ENCODE measurements at places on chromosomes 16 and 17.

- no peak for DNase-seq
Observed at GRCh38 chr16:87690911-87691685, 74.7 kb downstream of the KLHDC4 start.

DNA sequence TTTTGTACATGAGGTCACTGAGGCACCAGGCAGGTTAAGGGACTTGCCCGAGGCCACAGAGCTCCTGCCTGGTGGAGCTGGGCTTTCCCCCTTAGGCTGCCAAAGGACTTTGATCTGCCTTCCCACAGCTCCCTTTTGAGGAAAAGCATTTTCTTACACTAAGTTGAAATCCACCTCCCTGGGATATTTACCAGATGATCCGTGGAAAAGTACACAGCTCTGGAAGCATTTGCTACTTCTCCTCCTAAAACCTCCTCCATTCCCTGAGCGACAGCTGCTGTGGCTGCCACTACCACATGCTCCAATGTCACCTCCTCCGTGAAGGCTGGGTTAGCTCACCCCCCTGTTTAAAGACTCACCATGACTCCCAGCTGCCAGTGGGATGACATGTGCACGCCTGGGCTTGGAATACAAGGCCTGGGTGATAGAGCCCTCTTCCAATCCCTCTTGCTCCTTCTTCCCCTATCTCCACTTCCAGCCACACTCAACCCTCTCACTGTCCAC is 1.2 kb upstream of the MPRIP start:
- DNase-seq = peak; percentile 65

DNA sequence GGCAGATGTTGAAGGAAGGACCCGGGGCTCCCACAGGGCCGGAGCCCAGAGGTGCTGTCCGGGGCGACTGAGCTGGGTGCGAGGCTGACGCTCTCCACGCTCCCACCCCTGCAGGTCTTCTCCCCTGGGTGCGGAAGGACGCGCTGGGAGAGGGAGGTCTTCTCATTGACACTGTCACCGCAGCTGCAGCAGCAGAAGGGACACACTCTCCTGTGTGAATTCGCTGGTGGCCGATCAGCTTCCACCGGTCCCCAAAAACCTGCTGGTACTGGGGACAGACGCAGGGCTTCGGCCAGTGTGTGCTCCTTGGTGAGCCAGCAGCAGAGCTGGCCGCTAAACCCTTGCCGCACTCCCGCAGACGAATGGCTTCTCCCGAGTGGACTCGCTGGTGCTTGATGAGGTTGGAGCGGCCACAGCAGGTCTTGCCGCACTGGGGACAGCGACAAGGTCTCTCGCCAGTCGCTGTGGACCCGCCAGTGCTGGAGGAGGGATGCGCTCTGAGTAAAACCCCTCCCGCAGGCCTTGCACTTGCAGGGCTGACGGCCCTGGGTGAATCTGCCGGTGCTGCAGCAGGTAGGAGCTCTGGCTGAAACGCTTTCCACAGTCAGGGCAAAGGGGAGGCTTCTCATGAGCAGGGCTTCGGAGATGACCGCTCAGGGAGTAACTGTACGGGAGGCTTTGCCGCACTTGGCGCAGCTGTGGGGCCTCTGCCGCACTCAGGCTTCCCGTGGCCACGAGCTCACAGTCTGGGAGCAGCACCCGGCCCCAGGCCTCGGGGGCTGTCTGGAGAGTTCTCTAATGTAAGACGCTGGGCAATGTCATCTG is 6.2 kb downstream of the ZNF843 start:
- DNase-seq = no peak

- DNase-seq = peak; percentile 64
Observed at GRCh38 chr17:37490638-37491614, 1.2 kb downstream of the DUSP14 start.

- DNase-seq = no peak
Observed at GRCh38 chr17:9932491-9932890, 27.4 kb upstream of the RCVRN start.

GRCh38 chr17:62049299-62049698 is 15.8 kb downstream of the MED13 start:
- DNase-seq = no peak

DNA sequence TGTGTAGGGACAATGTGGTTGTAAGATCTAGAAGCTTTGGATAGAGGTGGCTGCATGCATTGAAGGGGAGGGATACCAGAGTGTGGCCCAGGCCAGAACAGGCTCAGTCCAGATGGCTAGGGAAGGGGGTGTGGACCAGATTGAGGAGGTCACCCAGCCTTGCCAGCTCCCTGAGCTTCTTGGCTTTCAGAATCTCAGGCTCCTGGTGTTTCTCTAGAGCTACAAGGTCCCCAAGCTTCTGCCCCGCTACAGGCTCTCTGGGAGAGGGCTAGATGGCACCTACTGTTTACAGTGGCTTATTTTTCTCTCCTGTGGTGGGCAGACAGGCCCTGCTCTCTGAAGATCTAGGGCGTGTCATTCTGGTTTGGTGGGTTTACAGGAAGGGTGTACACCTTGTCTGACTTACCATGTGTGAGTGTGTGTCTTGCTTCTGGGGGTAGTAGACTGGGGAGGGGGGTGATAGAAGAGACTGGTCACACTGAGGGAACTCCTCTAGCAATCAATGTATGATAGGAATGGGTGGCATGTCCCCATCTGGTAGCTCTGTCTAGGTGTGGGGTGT is 1.1 kb downstream of the RARA start:
- no peak for DNase-seq

DNA sequence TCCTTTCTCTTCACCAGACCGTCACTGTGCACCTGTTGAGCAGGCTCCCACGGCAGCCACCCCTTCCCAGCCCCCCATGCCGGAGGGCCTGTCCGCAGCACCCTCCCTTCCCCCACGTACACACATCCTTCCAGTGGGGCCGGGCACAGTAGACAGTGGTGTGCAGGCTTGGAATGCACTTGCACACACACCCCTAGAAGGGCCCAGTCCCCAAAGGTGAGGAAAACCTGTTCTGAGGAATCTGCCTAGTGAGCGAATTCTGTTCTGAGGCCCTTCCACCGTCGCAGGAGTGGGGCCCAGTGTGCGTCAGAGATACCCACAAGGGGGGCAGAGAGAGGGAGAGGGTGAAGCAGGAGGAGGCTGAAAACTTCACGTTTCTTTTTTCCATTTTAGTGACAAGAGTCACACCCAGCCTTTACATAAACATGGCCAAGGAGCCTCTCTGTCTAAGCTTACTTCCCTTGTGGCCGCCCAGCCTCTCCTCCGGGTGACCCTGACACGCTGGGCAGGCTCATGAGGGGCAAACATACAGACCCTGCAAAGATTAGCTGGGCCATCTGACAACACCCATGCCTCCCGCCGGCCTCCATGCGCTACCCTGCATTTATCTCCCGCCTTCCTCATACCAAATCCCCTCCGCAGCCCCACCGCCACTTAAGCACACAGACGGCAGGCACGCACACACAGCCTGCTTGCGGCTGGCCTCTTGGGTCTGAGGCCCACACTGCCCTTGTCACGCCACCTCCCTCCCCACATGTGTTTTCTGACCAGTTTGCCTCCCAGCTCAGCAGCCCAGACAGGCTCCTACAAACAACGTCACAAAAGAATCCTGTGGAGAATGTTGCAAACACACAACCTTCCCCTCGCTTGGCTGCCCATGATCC is 1.8 kb downstream of the ZBTB4 start:
- peak; percentile 53 for DNase-seq

DNA sequence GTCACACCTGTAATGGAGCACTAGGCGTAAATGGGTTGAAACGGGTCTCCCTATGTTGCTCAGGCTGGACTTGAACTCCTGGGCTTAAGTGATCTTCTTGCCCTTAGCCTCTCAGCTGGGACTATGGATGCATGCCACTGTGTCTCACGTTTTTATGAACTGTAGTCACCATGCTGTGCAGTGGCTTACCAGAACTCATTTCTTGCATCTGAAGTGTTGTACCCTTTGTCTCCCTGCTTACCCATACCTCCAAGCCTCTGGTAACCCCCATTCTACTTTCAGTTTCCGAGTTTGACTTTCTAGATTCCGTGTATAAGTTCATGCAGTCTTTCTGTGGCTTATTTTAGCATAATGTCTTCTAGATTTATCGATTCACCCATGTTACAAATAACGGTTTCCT is 7.7 kb downstream of the PYCARD start:
- no peak for DNase-seq

GRCh38 chr16:29816694-29817441 is 916 bp downstream of the PAGR1 start:
- peak; percentile 70 for DNase-seq

- DNase-seq = no peak
Observed at GRCh38 chr17:51118330-51119195, 2.1 kb downstream of the SPAG9 start.

DNA sequence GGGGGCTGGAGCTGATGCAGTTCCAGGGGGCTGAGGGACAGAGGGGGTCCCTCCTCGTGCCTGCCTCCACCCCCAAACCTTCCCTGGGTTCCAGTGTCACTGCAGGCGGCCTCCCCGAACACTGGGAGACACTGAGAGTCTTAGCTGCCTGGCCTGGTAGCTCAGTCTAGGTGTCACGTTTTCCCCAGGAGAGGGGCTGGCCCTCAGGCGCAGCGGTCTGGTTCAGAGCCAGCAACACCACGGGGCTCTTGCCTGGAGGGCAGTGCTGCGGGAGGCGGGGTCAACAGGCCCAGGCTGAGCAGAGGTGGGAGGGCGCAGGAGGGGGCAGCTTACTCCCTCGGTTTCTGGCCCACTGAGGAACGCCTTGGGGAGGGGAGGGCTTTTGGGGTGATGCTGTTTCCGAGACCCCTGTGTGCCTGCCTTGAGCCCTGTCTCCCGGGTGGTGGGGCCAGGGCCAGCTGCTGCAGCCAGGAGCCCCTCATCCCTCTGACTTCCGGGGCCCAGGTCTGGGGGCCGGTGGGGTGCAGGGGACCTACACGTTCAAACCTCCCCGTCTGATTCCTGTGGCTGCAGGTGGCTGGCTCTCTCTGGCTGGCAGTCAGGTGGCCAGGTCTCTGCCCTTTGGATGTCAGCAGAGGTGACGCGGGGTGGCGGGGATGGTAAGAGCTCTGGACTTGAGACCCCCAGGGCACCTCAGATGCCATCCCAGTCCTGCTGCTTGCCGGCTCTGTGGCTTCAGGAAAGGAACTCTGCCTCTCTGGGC is 89.3 kb upstream of the GSE1 start:
- peak; percentile 59 for DNase-seq

- DNase-seq = no peak
Observed at GRCh38 chr17:38920374-38921291, 4.8 kb upstream of the LASP1NB start.

DNA sequence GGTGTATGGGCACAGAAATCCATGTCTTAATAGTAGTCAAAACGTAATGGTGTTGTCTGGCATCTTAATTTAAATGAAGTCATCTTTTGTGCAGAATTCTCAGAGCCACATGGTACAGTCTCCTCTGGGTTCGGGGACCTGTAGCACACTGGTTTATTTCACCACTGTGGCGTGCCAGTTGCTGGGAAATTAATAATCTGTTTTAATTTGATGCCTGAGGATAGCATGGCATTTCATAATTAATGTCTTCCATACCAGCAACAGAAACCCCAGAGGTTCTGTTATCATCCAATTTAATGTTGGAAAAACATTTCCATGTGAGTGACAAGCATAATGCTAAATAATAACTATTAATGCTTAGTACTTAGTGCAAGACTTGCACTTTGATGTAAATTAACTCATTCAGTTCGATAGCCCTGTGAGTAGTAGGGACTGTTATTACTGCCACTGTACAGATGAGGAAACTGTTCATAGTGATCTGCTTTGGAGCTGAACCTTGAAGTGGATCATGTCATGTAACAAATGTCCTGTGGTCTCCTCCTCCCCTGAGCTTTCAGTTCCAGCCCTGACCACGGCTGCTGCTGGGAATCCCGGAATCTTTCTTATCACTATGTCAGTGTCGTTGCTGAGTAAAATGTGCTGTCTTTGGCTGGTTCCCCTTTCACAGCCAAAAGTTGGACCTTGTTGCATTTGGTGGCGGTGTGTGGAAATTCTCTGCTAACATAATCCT is 51.2 kb downstream of the SNX29 start:
- no peak for DNase-seq

- no peak for DNase-seq
Observed at GRCh38 chr16:84462296-84463210, 41.9 kb downstream of the MEAK7 start.

All from heart left ventricle (tissue), 16 donors.